ENCODE measurements at places on chromosomes 11 and 22. TPM values are rescaled to one million over a fixed set of nuclear protein-coding genes. Genes with fewer than 3 reads are reported as not detected.

- DNase-seq: peak; percentile 22
Measured at GRCh38 chr11:118606157-118606843, 1.1 kb upstream of the PHLDB1 start.

- DNase-seq: no peak
Measured at GRCh38 chr22:19961868-19962245, 20.2 kb upstream of the TXNRD2 start.

GRCh38 chr11:134574425-134574824, 162.4 kb upstream of the B3GAT1 start:
- no peak for DNase-seq

DNA sequence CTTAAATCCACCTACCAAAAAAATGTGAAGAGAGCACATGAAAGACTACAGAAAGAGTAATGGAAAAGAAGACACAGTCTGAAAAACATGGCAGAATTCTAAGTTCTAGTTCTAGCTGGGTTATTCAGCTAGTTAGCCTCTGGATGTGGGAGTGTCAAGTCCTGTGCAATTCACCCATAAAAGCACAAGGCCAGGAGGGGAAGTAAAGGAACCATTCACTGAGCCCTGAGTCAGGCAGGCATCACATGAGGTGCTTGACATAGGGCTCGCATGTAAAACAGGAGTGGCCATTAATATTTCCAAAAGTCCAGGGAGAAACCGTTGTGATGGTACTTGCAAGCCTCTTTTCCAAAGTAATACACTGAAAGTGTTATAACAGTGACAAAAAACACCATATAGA, 103.7 kb downstream of the GAB2 start:
- no peak for DNase-seq

- peak; percentile 45 for DNase-seq
Measured at GRCh38 chr11:13924801-13925327, 37.7 kb upstream of the SPON1 start.

GRCh38 chr22:44838316-44839016, 86.1 kb downstream of the ARHGAP8 start:
- no peak for DNase-seq

DNA sequence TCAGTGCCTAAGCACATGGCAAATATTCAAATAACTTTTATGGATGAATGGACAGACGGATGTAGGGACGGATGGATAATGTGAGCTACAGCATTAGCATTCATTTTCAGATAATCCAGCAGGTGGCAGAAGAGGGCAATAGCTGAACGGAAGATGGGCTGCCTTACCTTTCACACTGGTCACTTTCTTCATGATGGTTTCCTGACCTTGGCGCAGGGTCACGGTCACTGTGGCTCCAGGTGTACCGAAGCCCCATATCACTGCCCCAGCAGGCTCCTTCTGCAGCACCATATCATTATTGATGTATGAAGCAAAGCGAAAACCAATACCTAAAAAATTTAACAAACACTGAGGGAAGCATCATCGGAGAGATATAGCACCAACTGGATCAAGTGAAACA, 4.3 kb downstream of the SIAE start:
- peak; percentile 29 for DNase-seq

DNA sequence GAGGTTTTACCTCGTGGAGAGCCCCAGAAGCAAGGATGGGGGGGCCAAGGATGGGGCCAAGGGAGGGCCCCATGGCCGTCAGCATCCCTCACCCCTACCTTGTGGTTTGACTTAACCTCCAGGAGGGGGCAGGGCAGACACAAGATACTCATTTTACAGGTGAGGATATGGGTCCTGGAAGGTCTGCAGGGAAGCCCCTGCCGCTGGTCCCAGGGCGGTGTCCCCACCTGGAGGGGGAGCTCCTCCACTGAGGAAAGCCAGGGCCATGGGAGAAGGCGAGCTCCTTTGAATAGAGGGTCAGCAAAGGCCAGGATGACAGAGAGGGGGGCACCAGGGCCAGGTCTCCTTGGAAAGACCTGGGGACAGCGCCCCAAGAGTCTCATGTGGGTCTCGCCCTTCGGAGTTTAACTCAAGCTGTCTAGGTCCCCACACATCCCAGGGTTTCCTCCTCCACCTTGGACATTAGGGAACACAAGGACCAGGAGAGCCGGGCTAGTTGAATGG, 5.9 kb upstream of the ADORA2A start:
- DNase-seq: no peak

DNA sequence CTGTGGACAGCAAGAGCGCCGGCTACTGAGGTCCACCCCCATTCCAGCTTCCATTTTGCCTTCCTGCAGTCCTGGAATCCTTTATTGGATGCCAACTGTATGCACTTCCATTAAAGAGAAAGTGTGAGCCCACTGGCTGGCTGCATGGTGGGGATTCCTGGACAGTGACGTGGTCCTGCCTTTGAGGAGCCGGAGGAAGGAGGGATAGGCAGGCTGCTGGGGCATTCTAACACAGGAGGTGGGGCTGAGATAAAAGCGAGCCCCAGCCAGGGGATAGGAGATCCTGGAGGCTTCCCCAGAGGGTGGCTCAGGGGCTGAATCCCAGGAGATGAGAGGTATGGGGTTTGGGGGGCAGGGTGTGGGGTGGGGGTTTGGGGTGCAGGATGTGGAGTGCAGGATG, 984.7 kb downstream of the BRD1 start:
- DNase-seq: peak; percentile 4

Gene SCGB1A1
- not detected for total RNA-seq

Gene HOATZ
- total RNA-seq: 0.72 TPM

Gene LPXN
- total RNA-seq: 5.3 TPM

Gene OR51Q1
- not detected for total RNA-seq

Gene SHANK2
- total RNA-seq: 40.0 TPM
